ENCODE measurements at places on chromosomes 16 and 17. TPM values are rescaled to one million over a fixed set of nuclear protein-coding genes. Genes with fewer than 3 reads are reported as not detected.

DNAH2 gene
- 0.09 TPM for polyA plus RNA-seq

DPEP2 gene
- polyA plus RNA-seq: 1.6 TPM

EPN3 gene
- 3.3 TPM for polyA plus RNA-seq

GCSH gene
- 34.1 TPM for polyA plus RNA-seq

AIPL1 gene
- not detected for polyA plus RNA-seq

CAPN15 gene
- 45.6 TPM for polyA plus RNA-seq

TRPV2 gene
- 5.9 TPM for polyA plus RNA-seq

SLC52A1 gene
- 3.2 TPM for polyA plus RNA-seq

WSB1 gene
- polyA plus RNA-seq: 230 TPM

SLFN14 gene
- 0.21 TPM for polyA plus RNA-seq

MT1H gene
- polyA plus RNA-seq: 391 TPM

HSBP1 gene
- polyA plus RNA-seq: 127 TPM

KAT8 gene
- 57.7 TPM for polyA plus RNA-seq

USP32 gene
- 24.0 TPM for polyA plus RNA-seq

NECAB2 gene
- 6.6 TPM for polyA plus RNA-seq

DLG4 gene
- 16.7 TPM for polyA plus RNA-seq

Data from large intestine (tissue), 12 donors.